GM23248 (cell line): ENCODE measurements at places on chromosomes 2 and 18.

- DNase-seq: no peak
These were observed 114.1 kb upstream of the OTOS start for GRCh38 chr2:240254337-240255164.

DNA sequence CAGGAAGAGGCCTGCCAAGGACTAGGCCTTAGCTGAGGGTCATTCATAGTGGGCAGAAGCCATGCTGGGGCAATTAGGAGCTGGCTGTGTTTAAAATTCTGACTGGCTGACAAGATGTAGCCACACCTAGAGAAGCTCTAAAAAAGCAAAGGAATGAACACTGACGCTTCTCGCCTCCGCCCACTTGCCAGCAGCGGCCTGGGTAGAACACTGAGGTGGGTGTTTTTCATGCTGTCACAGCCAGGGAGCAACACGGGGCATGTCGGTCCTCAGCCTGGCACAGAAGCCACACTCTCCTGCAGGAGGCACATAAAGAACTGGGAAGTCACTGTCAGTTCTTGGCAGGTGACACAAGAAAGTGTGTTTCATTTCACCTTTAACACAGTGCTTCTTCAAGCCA is 10.4 kb downstream of the CHST10 start:
- no peak for DNase-seq

DNA sequence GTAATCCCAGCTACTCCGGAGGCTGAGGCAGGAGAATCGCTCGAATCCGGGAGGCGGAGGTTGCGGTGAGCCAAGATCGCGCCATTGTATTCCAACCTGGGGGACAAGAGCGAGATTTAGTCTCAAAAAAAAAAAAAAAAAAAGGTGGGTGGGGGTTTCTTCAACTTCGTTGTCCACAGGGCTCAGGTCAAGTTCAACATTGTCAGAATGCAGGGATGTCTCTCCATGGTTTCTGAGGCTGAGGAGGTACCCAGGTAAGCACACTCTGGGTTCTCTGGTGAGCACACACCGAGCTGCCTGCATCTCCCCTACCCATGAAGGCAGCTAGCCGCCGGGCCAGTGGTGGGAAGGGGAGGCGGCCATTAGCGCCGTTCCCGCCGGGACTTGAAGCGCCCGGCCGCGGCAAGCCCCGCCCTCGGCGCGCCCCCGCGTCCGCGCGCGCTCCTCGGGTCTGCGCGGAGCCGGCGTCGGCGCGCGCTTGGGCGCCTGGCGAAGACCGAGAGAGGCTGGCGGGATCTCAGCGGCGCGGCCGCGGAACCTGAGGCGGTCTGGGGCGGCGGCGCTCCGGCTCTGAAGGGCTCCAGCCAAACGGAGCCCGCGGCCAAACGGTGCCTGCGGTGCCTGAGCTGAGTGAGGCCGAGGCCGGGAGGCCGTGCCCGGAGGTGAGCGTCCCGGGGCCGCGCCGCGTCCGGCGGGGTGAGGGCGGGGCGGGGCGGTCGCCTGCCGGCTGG is at the start of gene UBXN2A:
Gene UBXN2A (plus strand): TSS at position 477 of the 731 bp plus-strand sequence. CDS start 17,852 bp downstream, outside the sequence.
- DNase-seq: peak; percentile 94

- DNase-seq: no peak
These were observed 73.4 kb downstream of the ZFP36L2 start for GRCh38 chr2:43152741-43153647.
